ENCODE measurements at places on chromosomes 1 and 21.
A peak's percentile ranks its signal among the peaks of the same experiment; 100 is the strongest.

DNA sequence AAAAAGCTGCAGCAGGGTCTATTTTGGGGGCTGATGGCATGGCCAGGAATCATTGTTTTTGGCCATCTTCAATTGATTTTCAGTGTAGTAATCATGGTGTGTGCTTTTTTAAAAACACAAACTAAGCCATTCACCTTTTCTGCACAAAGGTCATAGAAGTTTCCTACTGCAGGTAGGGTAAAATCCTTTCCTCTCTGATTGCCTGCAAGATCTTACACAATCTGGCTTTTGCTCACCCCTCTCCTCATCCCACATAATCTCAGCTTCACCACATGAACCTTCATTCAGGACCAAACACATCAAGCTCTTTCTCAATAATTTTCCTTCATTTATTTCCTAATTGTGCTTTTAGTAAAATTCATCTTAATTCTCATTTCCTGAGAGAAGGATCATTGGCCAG is 38.3 kb upstream of the GBP5 start:
- DNase-seq = no peak

GRCh38 chr1:116031302-116031835 is 55.1 kb downstream of the SLC22A15 start:
- DNase-seq = no peak

- DNase-seq = peak; percentile 14
Observed at GRCh38 chr1:240285540-240285939, 193.9 kb downstream of the FMN2 start.

- no peak for DNase-seq
Observed at GRCh38 chr1:76955652-76956051, 88.4 kb downstream of the ST6GALNAC5 start.

GRCh38 chr1:177054542-177054941 is 110.0 kb downstream of the ASTN1 start:
- DNase-seq = no peak

DNA sequence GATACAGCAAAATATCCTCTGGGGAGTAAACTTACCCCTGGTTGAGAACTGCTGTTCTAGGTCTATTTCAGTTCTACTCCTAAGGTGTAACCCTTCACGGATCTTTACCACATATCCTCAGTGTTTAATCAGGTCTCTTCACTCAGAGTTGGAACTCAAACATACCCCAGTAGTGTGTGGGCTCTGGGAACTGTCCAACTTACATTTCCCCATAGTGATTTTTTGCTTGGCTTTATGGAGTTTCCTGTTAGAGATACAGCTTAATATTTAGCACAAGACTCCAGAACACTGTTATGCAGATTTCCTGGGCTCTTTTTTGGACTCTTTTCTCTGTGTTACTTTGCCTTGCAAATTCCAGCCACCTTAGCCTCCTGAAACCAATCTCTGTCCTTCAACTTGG is 26.7 kb upstream of the LIN9 start:
- DNase-seq = no peak

- peak; percentile 6 for DNase-seq
Observed at GRCh38 chr1:170010443-170010842, 64.1 kb downstream of the KIFAP3 start.

- no peak for DNase-seq
Observed at GRCh38 chr1:201140235-201140940, 13.4 kb upstream of the ASCL5 start.

- peak; percentile 60 for DNase-seq
Observed at GRCh38 chr1:61082311-61083012, at the start of gene NFIA. NFIA (plus strand) TSS chr1:61082561.

DNA sequence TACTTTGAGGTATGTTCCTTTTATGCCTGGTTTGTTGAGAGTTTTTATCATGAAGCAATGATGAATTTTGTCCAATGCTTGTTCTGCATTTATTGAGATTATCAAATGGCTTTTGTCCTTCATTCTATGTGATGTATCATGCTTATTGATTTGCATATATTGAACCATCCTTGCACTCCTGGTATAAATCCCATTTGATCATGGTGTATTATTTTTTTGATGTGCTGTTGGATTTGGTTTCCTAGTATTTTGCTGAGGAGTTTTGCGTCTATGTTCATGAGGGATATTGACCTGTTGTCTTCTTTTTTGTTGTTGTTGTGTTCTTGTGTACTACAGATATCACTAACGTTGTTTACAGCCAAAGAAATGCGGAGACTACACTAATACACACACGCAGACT is 4.1 kb downstream of the DNAH14 start:
- DNase-seq = no peak

DNA sequence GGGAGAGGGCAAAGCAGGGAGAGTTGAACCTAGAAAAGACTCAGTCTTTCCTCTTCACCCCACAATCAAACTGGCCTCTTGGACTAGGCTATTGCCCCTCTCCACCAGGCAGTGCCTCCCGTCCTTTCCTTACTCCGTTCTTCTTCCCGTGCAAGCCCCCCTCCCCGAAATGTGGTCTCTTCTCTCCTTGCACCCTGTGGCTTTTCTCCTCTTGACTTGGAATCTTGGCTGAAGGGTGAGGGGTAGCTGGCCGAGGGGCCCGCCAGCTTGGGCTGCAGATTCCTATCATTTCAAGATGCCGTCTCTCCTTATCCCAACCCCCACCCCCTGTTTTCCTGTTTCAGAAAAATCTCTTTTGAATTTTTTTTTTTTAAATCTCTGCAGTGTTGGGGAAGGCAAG is 1.6 kb downstream of the WNT2B start:
- no peak for DNase-seq

GRCh38 chr1:227465256-227465655 is 98.1 kb upstream of the ZNF678 start:
- DNase-seq = no peak

- DNase-seq = no peak
Observed at GRCh38 chr1:244601336-244601735, 51.6 kb upstream of the DESI2 start.

- peak; percentile 23 for DNase-seq
Observed at GRCh38 chr1:91402023-91402422, 2.6 kb downstream of the HFM1 start.

DNA sequence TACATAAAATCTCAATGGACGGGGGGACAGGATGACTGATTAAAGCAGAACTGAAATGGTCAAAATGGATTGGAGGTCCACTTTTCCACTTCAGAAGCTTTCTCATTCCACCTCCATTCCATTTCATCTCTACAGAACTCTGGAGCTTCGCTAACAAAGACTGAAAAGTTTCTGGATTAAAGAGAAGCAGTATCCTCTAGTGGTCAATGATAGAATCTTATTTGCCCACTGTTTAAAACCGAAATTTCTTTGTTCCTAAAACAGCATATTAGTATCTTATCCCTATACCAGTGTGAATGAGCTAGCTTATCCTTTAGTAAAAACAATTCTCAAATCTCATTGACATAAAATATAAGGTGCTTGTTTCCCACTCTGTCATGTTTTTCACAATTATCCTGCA is 890.6 kb downstream of the KCNT2 start:
- peak; percentile 25 for DNase-seq

- no peak for DNase-seq
Observed at GRCh38 chr1:30273456-30273855, 449.9 kb downstream of the MATN1 start.

DNA sequence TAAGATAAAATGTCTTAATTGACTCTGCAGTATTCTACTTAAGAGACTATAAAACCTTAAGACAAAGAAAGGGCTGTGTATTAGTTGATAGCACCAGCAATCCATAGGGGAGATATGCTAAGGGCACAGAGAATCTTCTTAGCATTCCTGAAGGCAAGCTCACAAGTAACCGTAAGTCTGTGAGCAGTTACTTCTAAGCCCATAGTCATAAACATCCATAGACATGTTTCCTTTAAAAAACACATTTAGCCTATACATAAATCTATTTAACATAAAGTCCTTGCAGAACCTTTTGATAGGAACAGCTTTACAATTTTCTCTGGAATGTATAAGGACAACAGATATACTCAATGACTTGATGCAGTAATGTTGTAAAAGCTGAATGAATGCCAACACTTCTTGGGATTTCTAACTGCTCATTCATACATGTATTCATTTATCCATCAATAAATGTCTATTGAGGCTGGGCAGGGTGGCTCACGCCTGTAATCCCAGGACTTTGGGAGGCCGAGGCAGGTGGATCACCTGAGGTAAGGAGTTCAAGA is 6.3 kb upstream of the ERRFI1 start:
- DNase-seq = no peak

DNA sequence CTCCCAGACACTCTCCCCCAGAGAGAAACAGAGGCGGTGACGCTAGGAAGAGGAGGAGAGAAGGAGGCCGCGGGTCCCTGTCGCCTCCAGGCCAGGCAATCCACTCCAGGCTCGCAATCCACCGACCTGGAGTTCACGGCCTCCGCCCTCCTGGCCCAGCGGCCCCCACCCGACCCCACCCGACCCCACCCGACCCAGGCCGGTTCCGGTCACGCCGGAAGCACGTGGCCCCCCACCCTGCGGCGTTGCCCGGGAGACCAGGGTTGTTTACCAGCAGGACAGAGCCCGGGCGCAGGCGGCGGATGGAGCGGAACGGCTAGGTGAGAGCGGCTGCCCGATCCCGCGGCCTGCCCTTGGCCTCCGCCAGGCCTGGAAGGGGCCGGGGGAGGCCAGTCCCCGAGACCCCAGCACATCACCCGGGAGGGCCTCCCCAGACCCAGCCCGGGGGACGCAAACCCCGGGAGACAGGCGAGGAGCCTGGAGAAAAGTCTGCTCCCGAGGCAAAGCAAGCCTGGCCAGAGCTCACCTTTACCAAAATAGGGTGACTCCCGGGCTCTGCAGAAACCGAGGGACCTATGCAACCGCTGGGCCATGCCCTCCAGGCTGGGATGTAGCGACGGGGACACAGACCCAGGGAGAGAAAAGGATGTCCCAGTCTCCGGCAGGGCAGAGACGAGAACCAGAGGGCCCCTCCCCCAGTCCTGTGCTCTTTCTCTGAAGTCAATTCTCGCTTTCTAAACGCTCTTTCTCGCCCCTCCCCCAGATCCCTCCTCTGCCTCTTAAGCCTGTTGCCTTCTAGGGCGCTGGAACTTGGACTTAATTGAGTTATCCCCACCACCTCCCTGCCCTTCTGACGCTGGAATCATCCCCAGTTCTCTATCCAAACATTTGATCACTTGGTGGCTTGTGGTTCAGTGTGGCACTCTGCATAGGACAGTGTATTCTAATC is at the start of the genes PLA2G2C and UBXN10:
Gene PLA2G2C, minus strand, starts transcription at position 685 of the 949 bp plus-strand sequence. CDS start 9,155 bp downstream, outside the sequence.
Gene UBXN10, plus strand, starts transcription at position 263 of the 949 bp plus-strand sequence. CDS start 4,466 bp downstream, outside the sequence.
- DNase-seq = no peak

DNA sequence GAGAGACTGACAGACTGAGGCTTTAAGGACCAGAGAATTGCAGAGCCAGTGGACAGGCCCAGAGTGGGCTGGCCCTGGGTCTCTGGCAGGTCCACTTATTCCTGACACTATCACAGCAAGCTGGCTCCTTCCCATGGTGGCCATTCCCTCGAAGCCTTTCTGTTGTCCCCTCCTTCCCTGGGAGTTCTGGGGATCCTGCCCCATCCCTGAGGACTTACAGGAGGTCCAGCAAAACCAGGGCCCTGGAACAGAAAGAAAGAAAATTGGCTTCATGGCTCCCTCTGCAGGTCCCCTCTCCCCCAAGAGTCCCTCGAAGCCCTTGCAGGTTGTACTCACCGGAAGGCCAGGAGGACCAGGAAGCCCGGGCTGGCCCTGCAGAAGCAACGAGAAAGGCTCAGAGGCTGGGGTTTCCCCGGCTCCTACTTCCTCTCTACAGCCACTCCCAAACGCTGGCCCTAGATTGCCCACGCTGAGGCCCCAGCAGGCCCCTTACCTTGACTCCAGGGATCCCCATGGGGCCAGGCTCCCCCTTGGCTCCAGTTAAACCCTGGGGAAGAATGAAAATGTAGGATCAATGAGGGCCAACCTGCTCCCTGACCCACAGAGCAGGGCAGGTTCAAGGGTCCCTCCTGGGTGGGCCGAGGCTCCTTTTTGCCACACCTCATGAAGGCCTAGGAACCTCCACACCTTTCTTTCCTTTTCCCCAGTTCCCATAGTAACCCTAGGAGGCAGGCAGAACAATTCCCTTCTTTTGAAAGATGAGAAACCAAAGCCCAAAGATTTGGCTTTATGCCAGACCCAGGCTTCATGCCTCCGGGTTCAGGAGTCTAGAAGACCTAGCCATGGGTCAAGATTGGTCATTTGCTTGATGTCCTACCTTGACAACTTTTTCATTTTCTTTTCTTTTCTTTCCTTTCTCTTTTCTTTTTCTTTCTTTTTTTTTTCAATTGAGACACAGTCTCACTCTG is 4.6 kb downstream of the COL9A2 start:
- no peak for DNase-seq

DNA sequence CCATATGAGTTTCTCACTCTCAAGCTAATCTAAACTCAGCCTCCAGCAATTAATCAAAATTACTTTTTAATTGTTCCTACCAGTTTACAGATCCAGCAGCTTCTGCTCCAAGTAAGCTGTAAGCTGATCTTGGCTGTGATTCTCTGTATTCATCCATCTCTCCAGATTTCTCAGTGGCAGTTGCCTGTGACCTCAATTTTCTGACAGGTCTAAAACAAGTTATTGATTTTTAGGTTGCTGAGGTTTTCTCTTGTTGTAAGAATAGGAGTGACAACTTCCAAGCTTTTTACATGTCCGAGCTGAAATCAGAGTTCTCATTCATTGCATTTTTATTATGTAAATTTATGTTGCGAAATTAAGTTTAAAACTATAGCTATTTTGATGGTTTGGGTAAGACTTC is 1044.4 kb downstream of the PLA2G4A start:
- no peak for DNase-seq

- DNase-seq = peak; percentile 99
Observed at GRCh38 chr1:193558491-193559028, 372.1 kb upstream of the B3GALT2 start.

DNA sequence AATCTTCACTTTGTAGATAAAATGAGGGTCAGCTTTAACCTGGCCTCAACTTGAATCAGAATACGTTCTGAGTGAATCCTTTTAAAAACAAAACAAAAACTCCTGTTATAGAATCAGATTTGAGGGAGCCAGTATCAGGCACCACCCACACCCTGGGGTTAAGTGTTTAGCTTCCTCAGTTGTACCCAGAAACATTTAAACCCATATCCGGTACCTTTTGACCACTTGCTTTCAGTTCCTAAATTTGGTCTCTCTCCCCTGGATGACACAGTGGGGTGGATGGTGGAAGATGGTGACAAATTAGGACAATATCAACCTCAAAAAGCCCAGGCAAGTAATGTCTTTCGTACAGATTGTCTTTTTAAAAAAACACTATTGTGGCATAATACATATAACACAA is 10.4 kb downstream of the KLHDC7A start:
- no peak for DNase-seq

DNA sequence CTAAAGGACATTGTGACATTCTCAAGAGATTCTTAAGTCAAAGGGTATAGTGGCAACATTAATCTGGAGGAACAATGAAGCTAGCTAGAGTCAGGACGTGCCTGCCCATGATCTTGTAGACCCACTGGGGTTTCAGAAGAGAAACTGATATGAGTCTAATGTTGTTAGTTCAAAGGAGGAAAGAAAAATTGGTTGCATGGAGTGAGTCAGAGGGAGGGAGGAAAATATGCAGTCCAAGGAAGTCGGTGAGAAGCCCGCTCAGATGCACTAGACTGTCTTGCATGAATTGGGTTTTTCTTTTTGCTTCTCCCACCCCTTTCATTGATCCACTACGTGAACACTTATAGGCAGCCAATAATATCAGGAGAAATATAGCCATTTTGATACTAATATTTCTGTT is 53.8 kb upstream of the SYT14 start:
- DNase-seq = peak; percentile 84
